ENCODE measurements at places on chromosomes 3 and 15.

- DNase-seq: no peak
Measured at GRCh38 chr15:91845720-91846119, 7.8 kb upstream of the SLCO3A1 start.

GRCh38 chr15:89926158-89926557, 13.4 kb upstream of the ARPIN start:
- DNase-seq: peak; percentile 75

- DNase-seq: no peak
Measured at GRCh38 chr15:60006873-60007272, 2.8 kb downstream of the FOXB1 start.

DNA sequence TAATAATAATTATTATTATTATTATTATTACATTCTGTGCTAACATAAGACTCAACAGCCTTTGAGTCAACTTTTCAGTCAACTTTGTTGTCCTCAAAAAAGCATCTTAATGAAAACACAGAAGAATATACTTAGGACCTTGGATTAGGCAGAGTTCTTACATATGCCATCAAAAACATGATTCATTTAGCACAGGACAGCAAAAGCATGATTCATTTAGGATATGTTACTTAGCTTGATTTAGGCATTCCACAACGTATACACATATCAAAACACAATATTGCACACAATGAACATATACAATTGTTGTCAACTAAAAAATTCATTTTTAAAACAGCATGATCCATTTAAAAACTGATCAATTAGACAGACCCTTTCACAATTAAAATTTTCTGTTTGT, 213.0 kb downstream of the FMN1 start:
- DNase-seq: peak; percentile 53

- DNase-seq: peak; percentile 67
Measured at GRCh38 chr3:24351779-24352469, 142.7 kb downstream of the THRB start.

DNA sequence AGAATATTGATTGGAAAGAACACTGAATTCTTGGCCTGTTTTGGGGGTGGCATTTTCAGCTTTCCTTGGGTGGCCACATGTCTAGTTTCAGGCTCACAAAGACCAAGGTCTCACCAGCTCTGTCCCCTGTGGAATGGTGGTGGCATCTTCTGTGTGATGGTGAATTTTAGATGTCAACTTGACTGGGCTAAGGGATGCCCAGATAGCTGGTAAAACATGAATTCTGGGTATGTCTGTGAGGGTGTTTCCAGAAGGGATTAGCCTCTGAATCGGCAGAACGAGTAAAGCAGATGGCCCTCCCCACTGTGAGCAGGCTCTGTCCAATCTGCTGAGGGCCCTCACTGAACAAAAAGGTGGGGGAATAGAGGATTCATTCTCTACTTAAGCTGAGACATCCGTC, 34.4 kb upstream of the MYZAP start:
- DNase-seq: no peak

GRCh38 chr15:80473286-80474223, 69.4 kb downstream of the ARNT2 start:
- DNase-seq: no peak

GRCh38 chr3:98920166-98920565, 18.7 kb upstream of the DCBLD2 start:
- DNase-seq: no peak

GRCh38 chr15:39362821-39363561, 217.9 kb upstream of the THBS1 start:
- peak; percentile 89 for DNase-seq

- no peak for DNase-seq
Measured at GRCh38 chr3:82137861-82138260, 376.4 kb upstream of the GBE1 start.

- peak; percentile 51 for DNase-seq
Measured at GRCh38 chr15:56804938-56805337, 71.6 kb upstream of the ZNF280D start.
